ENCODE measurements at places on chromosomes 12 and 14. TPM values are rescaled to one million over a fixed set of nuclear protein-coding genes. Genes with fewer than 3 reads are reported as not detected.
A peak's percentile ranks its signal among the peaks of the same experiment; 100 is the strongest.

DNA sequence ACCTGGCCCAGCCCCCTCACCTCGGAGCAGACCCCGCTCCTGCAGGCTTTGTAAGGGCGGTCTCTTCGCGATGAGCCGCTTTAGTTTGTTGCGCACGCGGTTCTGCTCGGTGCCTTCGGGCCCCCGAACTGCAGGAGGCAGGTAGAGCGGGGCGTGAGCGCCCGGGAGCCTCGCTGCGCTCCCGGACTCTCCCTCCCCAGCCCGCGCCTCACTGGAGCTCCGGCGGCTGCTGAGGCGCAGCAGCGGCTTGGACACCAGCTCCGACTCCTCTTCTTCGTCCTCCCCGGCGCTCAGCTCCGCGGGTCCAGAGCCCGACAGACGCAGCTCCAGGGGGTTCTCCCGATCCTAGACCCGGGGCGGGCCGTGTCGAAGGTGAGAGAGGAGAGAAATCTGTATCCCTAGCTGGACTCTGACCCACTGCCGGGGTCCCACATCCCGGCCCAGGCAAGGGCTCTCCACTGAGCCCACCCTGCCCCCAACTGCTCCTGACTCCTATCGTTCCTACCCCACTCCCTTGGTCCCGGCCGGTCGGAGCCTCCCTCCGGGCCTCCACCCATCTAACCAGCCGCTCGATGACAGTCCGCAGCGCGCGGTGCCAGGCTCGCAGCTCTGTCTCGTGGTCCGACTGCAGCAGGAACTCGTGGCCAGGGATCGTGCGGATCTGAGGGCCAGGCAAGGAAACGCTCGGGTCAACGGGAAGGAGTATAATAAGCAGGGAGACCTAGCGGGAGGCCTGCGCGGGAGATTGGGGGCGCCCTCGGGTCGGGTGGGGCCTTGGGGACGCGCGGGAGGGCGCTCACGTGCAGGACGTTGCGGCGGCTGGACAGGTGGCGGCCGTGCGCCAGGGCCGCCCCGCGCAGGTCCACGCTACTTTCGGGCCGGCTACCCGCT lies 4.2 kb downstream of the ARHGAP9 start:
- no peak for DNase-seq

GRCh38 chr12:82461393-82461792 lies 103.1 kb downstream of the METTL25 start:
- no peak for DNase-seq

The TAS2R50 gene
- polyA plus RNA-seq = not detected

DNA sequence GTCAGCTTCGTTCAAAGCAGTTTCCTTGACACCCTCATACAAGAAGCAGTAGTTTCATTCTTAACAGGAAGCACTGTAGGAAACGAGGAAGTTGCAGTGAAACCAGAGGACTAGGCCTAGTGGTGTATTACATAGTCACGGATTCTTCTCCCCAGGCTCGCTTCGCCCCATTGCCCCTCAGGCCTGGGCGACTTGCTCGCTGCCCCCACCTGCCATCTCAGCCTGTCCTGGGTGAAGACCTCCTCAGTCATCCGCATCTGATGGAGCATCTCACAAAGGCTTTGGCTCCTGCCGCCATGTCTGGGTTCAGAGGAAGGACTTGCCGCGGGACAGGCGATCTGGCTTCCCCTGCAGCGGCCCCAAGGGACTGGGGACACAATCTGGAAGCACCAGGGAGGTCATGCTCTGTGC lies 93.5 kb downstream of the LMNTD1 start:
- DNase-seq = peak; percentile 41

The DNAI7 gene
- polyA plus RNA-seq = not detected

GRCh38 chr14:59543873-59544272 lies 32.7 kb downstream of the CCDC175 start:
- no peak for DNase-seq

- DNase-seq = no peak
Measured at GRCh38 chr12:19411234-19412204, 27.8 kb upstream of the AEBP2 start.

The HSPA2 gene
- 0.17 TPM for polyA plus RNA-seq

DNA sequence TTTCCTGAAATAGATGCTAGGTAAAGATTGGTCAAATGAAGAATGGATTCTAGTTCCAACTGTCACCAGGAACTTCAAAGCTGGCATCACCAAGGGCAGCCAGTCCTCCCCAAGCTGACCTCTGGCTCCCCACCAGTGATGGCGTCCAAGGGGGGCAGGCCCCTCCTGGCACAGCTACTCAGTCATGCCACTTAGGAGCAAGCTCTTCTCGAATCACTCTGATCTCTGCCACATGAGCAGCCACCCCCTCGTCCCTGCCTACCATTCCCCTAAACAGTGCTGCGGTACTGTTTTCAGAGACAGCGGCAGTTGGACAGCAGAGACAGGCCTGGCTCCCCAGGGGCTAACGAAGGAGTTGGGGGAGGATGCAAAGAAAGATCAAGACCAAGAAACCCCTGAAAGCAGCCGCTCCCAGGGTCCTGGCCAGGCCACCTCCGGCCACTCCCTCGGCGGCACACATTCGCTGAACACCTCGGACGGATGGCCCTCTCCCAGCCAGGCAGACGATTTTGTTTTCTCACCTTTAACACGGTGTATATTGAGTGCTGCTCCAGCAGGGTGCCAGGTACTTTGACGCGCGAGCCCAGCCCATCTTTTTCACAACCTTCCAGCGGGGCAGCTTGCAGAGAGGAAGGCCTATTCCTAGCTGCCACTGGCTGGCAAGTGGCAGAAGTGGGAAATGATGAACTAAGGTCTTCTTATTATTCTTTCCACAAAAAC lies 47.4 kb downstream of the ARL6IP4 start:
- no peak for DNase-seq

GRCh38 chr14:93410021-93410420 lies 20.7 kb upstream of the UNC79 start:
- no peak for DNase-seq

All from CD14-positive monocyte (primary cell).